ENCODE measurements at places on chromosomes 5 and 9. TPM values are rescaled to one million over a fixed set of nuclear protein-coding genes. Genes with fewer than 3 reads are reported as not detected.

DNA sequence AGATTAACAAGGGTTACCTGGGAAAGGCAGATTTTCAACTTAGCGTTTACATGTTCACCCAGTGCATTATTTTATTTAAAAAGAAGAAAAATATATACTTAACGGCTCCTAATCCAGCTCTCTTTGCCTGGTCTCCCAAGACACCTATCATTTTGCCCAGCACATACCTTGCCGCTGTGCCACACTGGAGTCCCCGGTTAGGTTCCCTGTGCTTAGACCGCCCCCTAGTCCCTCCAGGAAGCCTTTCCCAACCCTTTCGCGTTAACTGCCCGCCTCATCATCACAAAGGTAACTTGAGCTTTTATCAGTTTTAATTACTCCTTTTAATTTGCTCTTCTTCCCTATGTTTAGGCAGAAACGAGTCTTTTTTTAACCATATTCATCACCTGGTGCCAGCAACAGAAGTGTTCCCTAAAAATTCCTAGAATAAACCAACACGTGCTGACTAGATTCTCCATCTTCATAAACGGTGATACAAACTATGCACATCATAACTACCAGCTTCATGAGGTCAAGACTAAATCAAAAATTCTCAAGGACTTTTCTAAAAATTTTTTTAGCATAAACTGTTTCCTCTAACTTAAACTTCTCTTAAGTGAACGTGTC lies 19.7 kb downstream of the DNAJA1 start:
- DNase-seq, result peak; percentile 18

DNA sequence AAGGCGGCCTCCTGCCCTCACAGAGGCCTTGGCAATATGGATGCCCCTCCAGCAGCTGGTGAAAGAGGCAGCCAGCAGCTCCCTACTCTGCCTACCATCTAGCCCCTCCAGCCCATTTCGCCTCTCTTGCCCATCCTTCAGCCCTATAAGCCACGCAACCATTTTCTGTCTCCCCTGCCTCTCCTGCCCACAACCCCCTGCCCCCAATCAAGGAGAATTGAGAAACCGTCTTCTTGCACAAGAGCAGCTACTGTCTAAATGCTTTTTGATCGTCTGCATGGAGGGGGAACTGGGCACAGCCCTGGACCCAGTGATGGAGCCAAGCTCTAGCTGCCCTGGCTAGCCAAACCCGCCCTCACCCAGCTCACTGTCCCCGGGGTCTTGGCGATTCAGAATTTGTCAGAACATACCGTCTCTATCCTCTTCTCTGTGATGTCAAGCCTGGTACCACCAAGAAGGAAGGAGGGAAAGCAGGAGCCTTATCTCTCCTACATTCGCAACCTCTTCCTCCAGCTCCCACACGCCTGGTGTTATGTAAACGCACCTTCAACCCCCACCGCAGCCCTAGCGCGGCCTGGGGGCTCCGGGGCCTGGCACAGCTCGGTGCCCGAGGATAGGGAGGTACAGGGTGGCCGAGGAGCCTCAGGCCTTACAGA lies 1.2 kb downstream of the SPRY4 start:
- DNase-seq, result no peak

DNA sequence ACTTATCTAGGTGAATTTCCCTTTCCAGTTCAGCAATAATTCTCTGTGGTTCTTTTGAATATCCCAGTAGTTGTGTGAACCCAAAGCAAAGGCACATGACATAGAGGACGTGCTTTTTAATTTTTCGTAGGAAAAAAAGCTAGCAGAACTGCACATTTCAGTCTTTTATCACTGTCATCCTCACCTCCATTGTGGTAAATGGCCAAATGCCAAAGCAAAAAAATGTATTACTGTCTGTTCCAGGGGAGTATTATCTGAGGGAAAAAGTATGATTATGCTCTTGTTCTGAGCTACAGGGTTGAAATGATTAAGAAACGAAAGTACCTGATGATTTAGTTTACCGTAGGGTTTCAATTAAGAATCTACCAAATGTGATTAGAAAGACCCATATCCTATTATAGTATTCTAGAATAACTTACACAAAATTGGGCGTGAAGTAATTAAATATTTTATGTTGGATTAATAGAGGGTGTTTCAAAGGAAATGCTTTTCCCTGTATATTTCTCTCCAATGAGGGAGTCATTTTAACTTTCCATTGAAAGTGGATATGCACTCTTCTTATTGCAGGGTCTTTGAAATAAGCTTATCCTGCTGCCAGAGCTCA lies 62.7 kb downstream of the CAVIN4 start:
- no peak for DNase-seq

- no peak for DNase-seq
Observed at GRCh38 chr9:27206041-27206440, 90.9 kb downstream of the EQTN start.

The SYK gene
- 42.9 TPM for total RNA-seq

DNA sequence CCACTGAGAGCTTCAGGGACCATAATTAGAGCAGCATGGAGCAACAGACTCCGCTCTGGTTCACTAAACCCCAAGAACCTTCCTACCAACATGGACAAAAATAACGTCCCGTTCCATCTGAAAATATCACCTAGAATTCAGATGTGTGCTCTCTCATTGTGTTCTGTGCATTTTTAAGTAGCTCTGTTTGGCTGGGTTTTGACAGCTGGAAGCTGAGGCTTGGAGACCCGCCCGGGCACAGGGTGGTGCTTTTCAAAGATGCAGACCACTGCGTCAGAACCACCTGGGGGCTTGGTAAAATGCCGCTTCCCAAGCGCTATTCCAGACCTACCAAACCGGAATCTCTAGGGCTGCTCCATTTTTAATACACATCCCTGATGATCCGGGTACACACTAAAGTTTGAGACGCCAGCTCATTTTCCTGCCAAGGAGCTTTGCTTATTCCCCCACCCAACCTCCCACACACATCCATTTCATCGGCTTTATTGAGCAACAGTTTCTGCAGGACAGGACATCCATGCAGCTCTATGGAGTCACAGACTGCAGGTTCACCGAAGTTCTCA lies 104.8 kb downstream of the GABBR2 start:
- no peak for DNase-seq

All from mucosa of gallbladder (tissue), 1 donor.